Thoracic aorta (tissue), 2 donors: ENCODE measurements at places on chromosomes 5 and 9. TPM values are rescaled to one million over a fixed set of nuclear protein-coding genes. Genes with fewer than 3 reads are reported as not detected.

DNA sequence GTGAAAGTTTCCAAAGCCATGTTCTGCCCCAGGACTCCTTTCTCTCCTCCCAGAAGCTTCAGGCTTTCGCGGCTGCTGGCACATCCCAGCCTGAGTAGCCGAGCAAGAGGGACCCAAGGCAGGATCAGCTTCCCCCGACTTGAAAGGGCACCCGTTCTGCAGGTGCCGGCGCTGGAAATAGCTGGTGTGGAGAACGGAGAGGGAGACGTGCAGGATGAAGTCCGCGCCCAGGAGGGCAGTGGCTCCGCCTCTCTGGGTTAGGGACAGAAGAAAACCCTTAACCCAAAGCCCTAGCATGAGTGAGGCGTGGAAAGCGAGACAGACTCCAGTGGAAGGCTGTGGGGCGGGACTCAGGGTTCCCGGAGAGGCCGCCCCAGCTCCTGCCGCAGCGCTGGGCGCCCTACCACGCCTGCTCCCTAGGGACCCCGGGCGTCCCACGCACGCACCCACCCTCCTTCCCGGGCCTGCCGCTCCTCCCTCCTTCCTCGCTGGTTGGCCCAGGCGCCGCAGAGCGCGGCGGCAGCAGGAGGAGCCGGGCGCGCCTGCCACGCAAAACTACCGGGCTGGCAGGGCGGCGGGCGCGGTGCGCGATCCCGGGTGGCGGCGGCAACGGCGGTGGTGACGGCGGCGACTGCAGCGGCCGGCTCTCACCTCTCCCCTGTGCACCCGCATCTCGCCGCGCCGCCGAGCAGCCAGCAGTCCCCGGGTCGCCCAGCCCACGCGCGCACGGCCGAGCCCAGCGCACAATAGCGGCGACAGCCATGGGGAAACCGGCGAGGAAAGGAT, at the start of gene SLC1A1:
Gene SLC1A1 (plus strand): TSS at position 550 of the 786 bp plus-strand sequence. CDS start 212 bp downstream, at position 762.
- H3K27ac ChIP-seq: peak within 1 kb of the TSS; percentile 85
- no peaks in the 10 kb centered on the region for H3K27me3 ChIP-seq
- DNase-seq: peak; percentile 41
- peaks cover 8% of the 10 kb centered on the region for H3K4me1 ChIP-seq
- peak within 1 kb of the TSS; percentile 88 for H3K4me3 ChIP-seq

The PCDHB4 gene
- total RNA-seq: 2.8 TPM

The CER1 gene
- total RNA-seq: not detected

The NR6A1 gene
- 0.71 TPM for total RNA-seq

The BTNL9 gene
- total RNA-seq: 10.7 TPM

DNA sequence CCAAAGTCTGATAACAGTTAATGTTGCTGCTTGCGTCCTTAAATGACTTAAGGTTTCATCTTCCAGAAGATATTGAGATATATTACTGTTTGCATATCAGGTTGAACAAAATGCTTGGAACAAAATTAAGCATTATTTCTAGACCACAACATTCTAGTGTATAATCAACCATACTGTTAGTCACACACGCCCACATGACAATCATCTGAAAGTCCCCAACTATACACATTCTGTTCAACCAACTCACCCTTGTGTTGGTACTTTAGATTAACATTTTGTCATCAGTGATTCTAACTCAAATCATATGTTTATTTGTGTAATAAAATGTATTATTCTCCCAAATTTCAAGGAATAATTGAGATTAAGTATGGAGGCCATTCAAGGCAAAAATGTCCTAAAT, 47.3 kb downstream of the LURAP1L start:
- no peaks in the 10 kb centered on the region for H3K27me3 ChIP-seq
- peaks cover 37% of the 10 kb centered on the region for H3K4me1 ChIP-seq
- no peaks in the 10 kb centered on the region for H3K36me3 ChIP-seq
- no peak for DNase-seq

The MSMP gene
- not detected for total RNA-seq

GRCh38 chr5:58069846-58070245, 390.0 kb downstream of the PLK2 start:
- no peak overlapping the region for H3K4me3 ChIP-seq
- H3K36me3 ChIP-seq: no peaks in the 10 kb centered on the region
- H3K27ac ChIP-seq: no peak overlapping the region
- DNase-seq: no peak
- H3K27me3 ChIP-seq: no peaks in the 10 kb centered on the region

The MEIKIN gene
- total RNA-seq: not detected

DNA sequence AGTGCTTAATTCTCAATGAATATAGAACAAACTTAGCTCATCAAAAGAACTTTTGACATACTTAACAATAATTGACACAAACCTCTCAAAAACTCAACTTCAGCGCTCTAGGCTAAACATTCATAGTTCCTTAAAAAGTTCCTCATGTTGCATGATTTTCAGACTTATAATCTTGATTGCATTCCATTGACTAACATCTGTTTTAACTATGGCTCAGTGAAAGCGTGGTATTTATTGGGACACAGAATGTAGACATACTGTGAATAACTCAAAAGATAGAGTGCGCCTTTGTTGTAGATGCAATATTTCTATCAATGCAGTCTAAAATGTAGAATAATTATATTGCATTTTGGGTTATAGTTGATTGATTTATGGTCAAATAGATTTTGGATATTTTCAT, 227.1 kb upstream of the HAPLN1 start:
- H3K4me1 ChIP-seq: no peaks in the 10 kb centered on the region
- H3K27me3 ChIP-seq: no peaks in the 10 kb centered on the region
- no peak for DNase-seq
- no peaks in the 10 kb centered on the region for H3K36me3 ChIP-seq
- H3K27ac ChIP-seq: no peak overlapping the region

DNA sequence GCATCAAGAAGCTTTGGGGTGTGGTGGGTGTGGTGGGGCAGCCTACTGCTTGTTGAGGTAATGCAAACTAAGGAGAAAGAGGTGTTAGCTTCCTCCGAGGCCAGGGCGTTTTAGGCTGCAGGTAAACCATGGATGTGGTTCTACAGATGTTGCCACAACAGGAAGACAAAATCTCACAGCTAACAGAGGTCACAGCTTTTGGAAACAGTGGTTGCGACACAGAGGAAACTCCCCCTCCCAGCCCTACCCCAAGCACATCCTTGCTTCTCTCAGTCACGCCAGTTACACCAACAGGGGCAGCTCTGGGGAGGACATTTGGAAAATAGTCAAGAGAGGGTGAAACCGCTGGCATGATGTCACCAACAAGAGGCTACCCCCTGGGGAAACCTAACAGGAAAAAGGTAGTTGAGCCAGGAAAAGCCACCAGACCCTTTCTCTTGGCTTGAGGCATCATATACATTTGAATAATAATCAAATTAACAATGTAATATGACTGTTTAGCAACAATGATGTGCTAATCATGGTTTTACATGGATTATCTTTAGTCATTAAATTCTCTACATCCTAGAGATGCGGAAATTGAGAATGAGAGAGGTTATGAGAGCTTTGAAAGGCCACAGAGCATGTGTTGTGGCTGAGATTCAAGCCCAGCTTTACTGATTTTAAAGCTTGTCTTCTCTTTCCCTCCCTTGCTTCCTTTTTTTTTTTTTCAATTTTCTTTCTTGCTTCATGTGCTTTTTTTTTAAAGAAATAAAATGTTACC, 82.2 kb upstream of the IL12B start:
- H3K27me3 ChIP-seq: no peaks in the 10 kb centered on the region
- H3K27ac ChIP-seq: no peak overlapping the region
- no peak overlapping the region for H3K4me3 ChIP-seq
- no peaks in the 10 kb centered on the region for H3K36me3 ChIP-seq

The CDH6 gene
- 3.2 TPM for total RNA-seq

- peaks cover 11% of the 10 kb centered on the region for H3K4me1 ChIP-seq
- H3K27ac ChIP-seq: no peak overlapping the region
- no peak for DNase-seq
- H3K27me3 ChIP-seq: no peaks in the 10 kb centered on the region
- no peaks in the 10 kb centered on the region for H3K36me3 ChIP-seq
Measured at GRCh38 chr9:97411440-97411788, 482 bp upstream of the TDRD7 start.

DNA sequence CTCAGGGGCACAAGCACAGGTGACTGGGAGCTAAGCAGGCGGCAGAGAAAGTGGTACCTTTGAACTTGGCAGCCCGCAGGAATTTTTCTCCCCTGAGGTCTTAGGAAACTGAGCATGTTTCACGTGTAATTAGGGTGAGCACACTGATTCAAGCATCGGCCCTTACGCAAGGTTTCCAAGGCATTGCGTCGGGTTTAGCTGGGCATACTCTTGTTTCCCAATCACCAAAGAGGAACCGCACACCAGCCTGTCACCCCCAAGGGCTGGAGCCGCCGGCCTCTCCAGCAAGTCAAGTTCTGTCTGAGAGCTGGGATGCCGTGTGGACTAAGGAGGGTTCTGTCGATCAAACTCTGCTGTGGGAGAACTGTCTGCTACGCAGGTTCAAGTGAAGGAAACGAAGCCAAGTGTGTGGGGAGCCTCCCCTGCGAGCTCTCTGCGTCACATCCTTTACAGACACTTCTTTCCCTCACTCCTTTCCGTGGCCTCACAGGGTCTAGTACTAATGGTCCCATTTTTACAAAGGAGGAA, 53.0 kb downstream of the ERGIC1 start:
- peak overlapping the region; percentile 99 for H3K27ac ChIP-seq
- H3K4me3 ChIP-seq: peak overlapping the region; percentile 31
- H3K36me3 ChIP-seq: no peaks in the 10 kb centered on the region
- no peaks in the 10 kb centered on the region for H3K27me3 ChIP-seq
- peak; percentile 61 for DNase-seq
- peaks cover 28% of the 10 kb centered on the region for H3K4me1 ChIP-seq

DNA sequence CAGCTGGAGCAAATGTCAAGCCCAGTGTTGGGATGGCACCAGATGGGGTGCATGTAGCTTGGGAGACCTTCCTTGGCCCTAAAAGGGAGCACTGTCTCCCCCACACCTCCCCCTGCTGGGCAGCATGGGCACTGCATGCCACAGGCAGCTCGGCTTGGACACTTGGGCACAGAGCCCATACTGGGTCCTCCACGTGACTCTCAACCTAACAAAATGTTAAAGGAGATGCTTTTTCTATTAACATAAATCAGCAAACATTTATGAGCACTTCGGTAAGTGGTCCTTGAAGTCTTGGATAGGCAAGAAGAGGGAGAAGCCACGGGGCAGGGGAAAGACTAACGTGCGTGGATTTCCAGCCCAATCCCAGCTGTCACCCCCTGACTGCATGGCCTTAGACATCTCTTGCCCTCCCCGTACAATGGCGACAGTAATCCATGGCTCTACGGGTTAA, 23.9 kb upstream of the MAPK9 start:
- DNase-seq: no peak
- no peaks in the 10 kb centered on the region for H3K36me3 ChIP-seq
- no peak overlapping the region for H3K4me3 ChIP-seq
- H3K27ac ChIP-seq: no peak overlapping the region

DNA sequence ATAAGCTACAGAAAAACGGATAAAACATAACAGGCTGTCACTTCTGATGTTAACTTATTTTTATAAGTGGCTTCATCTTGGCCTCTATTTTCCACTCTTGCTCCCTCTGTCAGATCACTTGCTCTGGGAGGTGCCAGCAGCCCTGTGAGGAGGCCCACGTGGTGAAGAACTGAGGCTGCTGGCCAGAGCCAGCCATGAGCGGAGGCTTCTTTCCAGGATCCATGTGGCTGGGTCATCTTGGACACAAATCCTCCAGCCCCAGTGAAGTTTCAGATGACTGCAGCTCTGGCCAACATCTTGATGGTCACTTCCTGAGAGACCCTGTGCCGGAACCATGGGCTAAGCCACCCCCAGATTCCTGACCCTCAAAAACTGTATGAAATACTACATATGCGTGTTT, 7.5 kb upstream of the CMBL start:
- DNase-seq: no peak
- no peaks in the 10 kb centered on the region for H3K27me3 ChIP-seq
- no peak overlapping the region for H3K4me3 ChIP-seq
- no peaks in the 10 kb centered on the region for H3K4me1 ChIP-seq

- H3K36me3 ChIP-seq: no peaks in the 10 kb centered on the region
- no peak overlapping the region for H3K27ac ChIP-seq
- DNase-seq: no peak
- no peak overlapping the region for H3K4me3 ChIP-seq
- H3K27me3 ChIP-seq: no peaks in the 10 kb centered on the region
Measured at GRCh38 chr9:5708414-5708813, 79.5 kb downstream of the RIC1 start.

The PPP2R2B gene
- 29.8 TPM for total RNA-seq

GRCh38 chr5:173242079-173242478, 7.1 kb upstream of the NKX2-5 start:
- no peak overlapping the region for H3K27ac ChIP-seq
- H3K4me1 ChIP-seq: peaks cover 25% of the 10 kb centered on the region
- no peak overlapping the region for H3K4me3 ChIP-seq
- peaks cover 43% of the 10 kb centered on the region for H3K27me3 ChIP-seq
- DNase-seq: no peak

GRCh38 chr9:114856942-114857315, 51.1 kb upstream of the TNFSF15 start:
- no peaks in the 10 kb centered on the region for H3K27me3 ChIP-seq
- H3K4me3 ChIP-seq: no peak overlapping the region
- no peak overlapping the region for H3K27ac ChIP-seq
- H3K4me1 ChIP-seq: no peaks in the 10 kb centered on the region

The TMEM232 gene
- total RNA-seq: not detected

The GAPT gene
- 0.14 TPM for total RNA-seq

The HTR4 gene
- 3.9 TPM for total RNA-seq

The KCNT1 gene
- total RNA-seq: 0.54 TPM

The ZFR gene
- 78.6 TPM for total RNA-seq

- no peaks in the 10 kb centered on the region for H3K4me1 ChIP-seq
- H3K27ac ChIP-seq: no peak overlapping the region
- no peak for DNase-seq
- H3K4me3 ChIP-seq: no peak overlapping the region
- no peaks in the 10 kb centered on the region for H3K36me3 ChIP-seq
Measured at GRCh38 chr9:124720429-124721108, 50.5 kb downstream of the NR6A1 start.

DNA sequence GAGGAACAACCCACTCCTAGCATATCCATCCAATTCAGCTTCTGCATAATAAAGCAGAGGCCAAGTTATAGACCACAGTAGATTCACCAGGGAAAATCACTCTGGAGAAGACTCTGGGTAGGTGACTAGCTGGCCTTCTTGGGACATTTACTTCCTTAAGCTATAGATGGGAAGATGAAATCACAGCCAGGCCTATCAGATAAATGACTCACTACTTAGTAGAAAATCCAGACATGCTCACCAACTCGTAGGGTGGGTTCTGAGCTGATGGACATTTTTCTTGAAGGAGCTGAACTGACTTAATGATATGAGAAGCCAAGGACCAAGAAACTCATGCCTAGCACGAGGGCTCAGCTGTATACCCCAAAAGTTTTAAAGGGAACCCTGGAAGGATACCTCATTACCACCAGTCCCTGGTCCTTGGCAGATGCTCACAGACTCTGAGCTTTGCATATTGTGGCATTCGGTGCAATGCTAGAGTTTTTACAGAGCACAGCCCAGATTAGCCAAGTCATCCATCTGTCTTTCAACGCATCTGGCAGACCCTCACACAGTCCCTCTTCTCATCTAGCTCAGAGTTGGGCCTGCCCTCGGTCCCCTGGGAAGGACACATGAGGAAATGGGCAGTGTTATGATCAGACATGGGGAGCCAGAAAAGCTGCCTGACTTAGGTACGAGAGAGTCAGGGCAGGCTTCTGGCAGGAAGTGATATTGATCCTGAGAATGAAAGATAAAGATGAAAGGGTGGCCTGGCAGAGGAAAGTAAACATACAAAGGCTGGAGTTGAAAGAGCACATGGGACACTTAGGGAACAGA, 15.0 kb downstream of the ACSL6 start:
- no peaks in the 10 kb centered on the region for H3K36me3 ChIP-seq
- H3K4me1 ChIP-seq: no peaks in the 10 kb centered on the region
- no peak overlapping the region for H3K4me3 ChIP-seq
- no peak overlapping the region for H3K27ac ChIP-seq
- no peak for DNase-seq
